ENCODE measurements at places on chromosomes 16 and 17.

DNA sequence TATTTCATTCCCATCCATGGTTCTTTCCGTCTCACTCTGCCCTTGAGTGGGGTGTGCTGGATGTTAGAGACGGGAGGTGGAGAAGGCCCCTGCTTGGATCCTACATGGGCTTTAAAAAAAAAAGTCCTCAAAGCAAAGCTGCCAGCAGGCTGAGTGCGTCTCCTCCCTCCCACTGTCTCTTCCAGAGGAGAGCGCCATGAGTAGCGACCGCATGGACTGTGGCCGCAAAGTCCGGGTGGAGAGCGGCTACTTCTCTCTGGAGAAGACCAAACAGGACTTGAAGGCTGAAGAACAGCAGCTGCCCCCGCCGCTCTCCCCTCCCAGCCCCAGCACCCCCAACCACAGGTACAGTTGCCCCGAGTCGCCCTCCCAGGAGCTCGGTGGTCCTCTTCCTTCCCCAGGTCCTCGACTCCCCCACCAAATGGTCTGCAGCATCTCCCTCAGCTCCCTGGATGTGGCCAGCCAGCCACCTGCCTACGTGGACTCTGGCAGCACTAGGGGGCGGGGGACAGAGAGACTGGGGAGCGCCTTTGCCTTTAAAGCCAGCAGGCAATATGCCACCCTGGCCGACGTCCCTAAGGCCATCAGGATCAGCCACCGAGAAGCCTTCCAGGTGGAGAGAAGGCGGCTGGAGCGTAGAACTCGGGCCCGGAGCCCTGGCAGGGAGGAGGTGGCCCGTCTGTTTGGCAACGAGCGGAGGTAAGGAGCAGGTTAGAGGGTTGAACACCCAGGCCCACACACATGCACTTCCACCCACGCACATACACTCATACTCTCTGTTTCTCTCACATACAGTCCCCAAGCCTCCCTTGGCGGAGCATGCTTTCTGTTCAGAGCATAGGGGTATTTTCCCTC is 68.2 kb downstream of the PLD6 start:
- no peak for DNase-seq

GRCh38 chr17:57982452-57983170 is 5.4 kb downstream of the VEZF1 start:
- DNase-seq = no peak

DNA sequence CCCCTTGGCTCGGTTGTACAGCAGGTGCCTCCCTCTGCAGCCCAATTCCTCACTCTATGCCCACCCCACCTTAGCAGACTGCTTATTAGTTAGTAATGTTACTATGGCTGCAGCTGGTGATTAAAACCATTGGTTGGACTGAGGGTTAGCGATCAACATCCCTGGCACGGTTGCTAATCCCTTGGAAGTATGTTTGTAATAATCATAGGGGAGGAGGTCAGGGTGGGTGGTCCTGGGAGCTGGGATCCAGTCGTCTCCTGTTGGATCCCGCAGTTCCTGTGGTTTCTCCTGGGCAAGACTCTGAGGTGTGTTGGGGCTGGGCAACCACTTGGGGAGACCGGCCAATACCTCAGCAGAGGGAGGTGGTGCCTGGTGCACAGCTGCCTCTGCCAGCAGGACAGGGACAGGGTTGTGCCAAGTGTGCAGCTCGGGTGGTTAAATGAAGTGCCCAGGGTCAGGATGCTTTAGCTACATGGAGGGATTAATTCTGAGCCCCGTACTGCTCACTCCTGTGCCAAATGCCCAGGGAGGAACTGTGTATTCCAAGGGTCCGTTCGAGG is 38.0 kb downstream of the FZD2 start:
- DNase-seq = no peak

DNA sequence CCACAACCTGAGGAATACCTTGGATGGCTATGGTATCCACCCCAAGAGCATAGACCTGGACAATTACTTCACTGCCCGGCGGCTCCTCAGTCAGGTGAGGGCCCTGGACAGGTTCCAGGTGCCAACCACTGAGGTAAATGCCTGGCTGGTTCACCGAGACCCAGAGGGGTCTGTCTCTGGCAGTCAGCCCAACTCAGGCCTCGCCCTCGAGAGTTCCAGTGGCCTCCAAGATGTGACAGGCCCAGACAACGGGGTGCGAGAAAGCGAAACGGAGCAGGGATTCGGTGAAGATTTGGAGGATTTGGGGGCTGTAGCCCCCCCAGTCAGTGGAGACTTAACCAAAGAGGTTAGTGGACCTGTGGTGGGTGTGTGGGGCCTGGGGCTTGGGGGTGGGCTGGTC is 3.1 kb downstream of the NFE2L1 start:
- DNase-seq = no peak

- no peak for DNase-seq
Measured at GRCh38 chr17:39095309-39095686, 56.1 kb downstream of the PLXDC1 start.

- no peak for DNase-seq
Measured at GRCh38 chr16:53052519-53053501, at the start of gene CHD9NB. Gene CHD9NB, minus strand, starts transcription at chr16:53052897. Its CDS starts 8,739 bp downstream, at chr16:53044158.

DNA sequence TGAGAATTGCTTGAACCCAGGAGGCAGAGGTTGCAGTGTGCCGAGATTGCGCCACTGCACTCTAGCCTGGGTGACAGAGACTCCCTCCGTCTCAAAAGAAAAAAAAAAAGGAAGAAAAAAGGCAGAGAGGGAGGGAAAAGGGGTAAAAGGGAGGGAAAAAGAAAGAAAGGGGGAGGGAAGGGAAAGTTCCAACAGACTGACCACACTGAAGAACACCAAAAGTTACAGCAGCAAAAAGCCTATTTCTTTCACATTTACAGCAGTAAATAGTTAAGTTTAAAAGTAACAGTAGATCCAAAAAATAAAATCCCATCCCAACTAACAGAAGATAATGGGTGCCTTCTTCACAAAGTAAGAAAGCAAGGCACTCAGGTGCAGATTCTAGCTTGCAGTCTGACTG is 36.9 kb upstream of the C17orf78 start:
- DNase-seq = no peak

Measured in stimulated activated naive CD4-positive, alpha-beta T cell treated with Interleukin-2 at 50 U/mL for 16 hours (primary cell).